ENCODE measurements at places on chromosomes 3 and 15.
A peak's percentile ranks its signal among the peaks of the same experiment; 100 is the strongest.

- peak; percentile 73 for DNase-seq
These were observed at the start of gene CISH for GRCh38 chr3:50611464-50612233. TSS of gene CISH (minus strand) at chr3:50611774. CDS start at chr3:50611650, 124 bp downstream.

- DNase-seq: no peak
These were observed 116.9 kb upstream of the LRRFIP2 start for GRCh38 chr3:37291275-37291700.

DNA sequence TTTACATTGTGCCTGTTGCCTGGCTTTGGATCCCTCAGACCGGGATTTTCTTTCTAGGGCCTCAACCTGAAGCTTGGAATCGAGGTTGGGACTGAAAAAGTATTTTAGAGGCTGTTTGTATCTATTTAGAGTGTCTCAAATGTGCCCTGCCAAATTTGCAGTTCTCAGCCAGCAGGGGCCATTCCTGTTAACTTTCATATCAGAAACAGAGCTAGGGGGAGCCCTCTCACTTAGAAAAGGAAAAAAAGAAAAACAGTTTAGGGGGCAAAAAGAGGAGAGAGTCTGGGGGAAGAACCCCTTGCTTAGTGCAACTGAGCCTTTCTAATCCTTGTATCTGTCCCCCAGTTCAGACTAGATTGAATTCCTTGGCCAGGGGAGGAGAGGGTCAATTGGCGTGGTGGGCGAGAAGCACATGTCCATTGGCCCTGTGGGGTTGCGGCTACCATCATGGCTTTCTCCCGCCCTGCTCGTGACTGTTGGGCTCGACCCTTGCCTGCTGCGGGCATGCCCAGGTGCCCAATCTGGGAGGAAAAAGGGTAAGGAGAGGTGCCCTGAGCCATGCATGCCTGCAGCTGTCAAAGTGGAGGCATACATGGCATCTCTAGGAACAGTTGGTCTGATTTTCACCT is 101.6 kb downstream of the CFAP44 start:
- DNase-seq: no peak

DNA sequence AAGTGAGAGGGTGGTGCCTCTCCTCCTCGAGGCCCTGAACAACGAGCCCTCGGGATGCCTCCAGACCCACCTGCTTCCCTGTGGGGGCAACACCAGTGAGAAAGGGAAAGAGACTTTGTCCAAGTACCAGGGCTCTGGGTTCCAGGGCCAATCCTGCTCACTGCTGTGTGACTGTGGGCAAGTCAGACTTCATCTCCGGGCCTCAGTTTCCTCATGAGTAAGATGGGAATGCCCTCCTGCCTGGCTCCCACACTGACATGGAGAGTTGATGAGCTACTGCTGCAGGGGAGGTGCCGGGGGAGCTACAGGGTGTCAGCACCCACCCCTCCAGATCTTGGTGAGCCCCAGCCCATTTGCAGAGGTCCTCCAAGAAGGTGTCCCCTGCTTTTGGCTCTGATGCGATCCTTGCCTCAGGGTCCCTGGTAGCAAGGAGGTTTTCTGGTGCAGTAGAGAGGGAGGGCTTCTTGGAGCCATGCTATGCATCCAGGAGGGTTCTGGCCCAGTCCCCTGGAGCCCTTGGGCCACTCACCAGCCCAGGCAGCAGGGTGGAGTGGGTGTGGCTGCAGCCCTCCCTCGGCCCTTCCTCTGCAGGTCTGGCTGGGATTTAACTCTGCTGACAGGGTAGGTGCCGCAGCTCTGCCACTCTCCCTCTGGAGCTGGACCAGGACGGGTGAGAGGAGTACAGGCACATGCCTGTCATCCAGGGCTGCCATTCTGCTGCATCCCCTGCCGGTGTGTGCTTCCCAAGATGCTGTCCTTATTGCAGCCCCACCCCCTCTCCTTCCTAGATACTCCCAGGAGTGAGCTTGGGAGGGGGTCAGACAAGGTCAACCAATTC is 26.9 kb downstream of the LOXL1 start:
- no peak for DNase-seq

- no peak for DNase-seq
These were observed 35.4 kb downstream of the CP start for GRCh38 chr3:149186219-149186618.
